ENCODE measurements at places on chromosomes 7 and 10.

GRCh38 chr7:15113752-15114151, 211.2 kb upstream of the DGKB start:
- no peak for DNase-seq

DNA sequence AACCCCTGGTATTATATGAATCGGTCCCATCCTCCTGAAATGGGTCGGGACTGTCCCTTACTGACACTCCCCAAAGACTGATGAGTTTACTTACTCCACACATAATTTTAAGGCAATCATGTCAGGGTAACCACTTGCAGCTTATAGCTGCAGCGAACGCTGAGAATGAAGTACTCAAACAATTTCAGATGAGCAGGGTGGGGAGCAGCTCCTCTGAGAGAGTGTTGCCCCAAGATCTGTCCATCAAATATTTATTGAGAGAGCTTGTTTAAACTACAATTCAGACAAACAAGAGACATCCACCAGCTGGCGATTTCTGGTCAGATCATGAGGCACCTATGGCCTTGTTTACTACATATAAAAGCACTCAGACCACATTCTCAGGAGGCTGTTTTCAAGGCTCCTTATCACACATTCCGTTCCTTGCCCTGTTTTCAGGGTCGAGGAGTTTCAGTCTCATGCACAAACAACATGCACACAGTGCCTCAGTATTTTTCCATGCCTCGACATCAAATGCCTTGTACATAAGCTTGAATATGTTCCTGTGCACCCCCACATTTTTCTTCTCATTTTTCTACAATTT, 80.1 kb downstream of the THSD7A start:
- DNase-seq: peak; percentile 6

- no peak for DNase-seq
Measured at GRCh38 chr10:130022511-130023299, 58.6 kb upstream of the EBF3 start.

DNA sequence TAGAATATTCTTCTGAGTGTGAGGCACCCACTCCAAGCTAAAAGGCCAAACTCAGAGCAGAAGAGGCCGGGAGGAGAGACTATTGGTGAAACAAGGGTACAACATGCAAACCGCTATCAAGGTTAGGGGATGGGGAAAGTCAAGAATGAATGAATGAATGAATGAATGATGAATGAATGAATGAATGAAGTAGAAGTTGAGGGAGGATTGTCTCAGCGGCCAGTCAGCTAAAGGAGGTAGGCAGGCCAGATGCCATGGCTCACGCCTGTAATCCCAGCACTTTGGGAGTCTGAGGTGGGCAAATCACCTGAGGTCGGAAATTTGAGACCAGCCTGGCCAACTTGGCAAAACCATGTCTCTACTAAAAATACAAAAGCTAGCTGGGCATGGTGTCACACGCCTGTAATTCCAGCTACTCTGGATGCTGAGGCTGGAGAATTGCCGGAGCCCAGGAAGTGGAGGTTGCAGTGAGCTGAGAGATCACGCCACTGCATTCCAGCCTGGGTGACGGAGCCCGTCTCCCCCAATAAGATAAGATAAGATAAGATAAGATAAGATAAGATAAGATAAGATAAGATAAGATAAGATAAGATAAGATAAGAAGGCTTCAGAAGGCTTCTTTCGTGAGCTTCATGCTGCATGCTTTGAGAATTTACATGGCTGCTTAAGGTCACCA, 250.8 kb downstream of the CCDC3 start:
- DNase-seq: no peak

DNA sequence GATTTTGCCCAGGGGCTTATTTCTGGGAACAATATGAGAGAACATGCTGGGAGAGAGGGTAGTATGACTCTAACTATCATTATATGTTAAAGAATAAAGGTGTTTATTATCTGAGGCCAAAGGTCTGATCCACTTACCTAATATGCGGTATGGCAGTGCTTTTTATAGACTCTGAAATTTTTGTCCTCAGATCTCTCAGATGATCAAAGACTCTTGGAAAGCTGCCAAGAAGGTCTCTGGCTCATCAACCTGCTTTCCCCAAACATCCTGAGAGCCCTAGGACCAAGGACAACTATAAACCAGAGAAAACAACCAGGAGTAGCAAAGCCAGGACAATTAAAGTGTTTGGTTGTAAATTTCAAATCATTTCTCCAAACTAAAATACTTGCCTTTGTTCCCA, 255.7 kb upstream of the LRRN3 start:
- peak; percentile 35 for DNase-seq

DNA sequence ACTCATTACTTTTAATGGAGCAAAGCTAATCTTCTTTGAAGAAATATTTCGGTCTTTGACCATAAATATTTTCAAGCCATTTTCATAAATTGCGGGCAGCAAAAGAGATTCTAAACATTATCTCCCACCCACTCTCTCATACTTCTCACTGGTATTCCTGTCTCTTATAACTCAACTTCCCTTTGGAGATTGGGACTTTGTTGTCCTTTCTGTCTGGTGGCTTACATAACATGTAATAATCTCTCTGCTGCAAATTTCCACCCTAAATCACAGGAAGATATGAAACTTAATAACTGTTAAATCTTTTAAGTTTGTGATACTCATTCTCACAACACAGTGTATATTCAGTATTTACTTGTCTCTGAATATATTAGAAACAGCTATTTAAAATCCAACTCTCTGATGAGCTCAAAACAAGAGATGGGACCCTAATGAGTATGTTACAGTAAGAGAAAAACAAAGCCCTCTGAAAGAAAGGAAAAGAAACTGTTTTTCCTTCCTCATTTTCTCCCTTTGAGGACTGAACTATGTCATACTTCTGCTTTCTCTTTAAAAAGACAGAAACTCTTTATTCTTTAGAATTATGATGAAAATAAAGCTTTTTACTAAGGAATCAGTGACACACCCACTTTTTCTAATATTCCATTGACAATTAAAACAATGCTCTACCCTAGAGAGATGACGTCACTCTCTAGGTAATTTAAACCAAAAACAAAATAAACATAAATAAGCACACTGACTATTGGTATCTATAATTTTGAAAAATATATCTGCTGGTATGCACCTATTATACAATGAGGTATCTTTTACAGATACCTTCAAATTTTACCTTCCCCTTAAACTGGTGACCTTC, 14.7 kb downstream of the CALCR start:
- no peak for DNase-seq

DNA sequence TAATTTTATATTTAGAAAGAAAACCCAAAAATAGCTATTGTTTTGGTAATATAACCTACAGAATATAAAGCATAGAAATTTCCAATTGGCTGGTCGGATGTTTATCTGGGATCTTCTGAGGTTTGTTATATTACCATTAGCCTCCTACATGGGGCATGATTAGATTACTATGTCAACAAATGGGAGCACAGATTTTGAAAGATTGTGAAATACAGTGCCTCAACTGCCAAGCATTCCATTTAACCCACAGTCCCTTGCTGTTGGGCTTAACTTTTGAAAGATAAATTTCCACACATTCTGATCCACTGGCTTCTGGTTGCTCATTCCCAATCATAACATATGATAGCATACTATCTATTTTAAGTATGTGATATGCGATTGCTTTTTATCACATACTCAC, 455.4 kb upstream of the C7orf33 start:
- DNase-seq: peak; percentile 30

GRCh38 chr10:110273474-110273873, 31.2 kb downstream of the SMNDC1 start:
- no peak for DNase-seq

GRCh38 chr10:129719415-129719739, 244.7 kb downstream of the EBF3 start:
- no peak for DNase-seq

GRCh38 chr7:50687096-50687495, 95.6 kb downstream of the GRB10 start:
- DNase-seq: no peak

- no peak for DNase-seq
Measured at GRCh38 chr7:50226145-50226544, 78.4 kb upstream of the IKZF1 start.

- no peak for DNase-seq
Measured at GRCh38 chr10:21750424-21750823, 216.4 kb downstream of the MLLT10 start.

- DNase-seq: no peak
Measured at GRCh38 chr10:103766751-103767505, 88.4 kb downstream of the SH3PXD2A start.

GRCh38 chr7:17520941-17521340, 222.5 kb downstream of the AHR start:
- no peak for DNase-seq

DNA sequence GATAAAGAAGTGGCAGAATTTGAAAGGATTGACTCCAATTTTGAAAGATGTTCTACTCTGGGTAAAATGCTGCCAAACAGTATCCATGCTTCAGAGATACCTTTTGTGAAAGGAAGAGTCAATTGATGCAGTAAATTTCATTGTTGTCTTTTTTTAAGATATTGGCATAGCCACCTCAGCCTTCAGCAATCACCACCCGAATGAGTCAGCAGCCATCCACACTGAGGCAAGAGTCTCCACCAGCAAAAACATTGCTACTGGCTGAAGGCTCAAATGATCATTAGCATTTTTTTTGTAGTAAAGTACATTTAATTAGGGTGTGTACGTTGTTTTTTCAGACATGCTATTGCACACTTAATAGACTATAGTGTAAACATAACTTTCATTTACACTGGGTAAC, 31.7 kb upstream of the CYP26C1 start:
- DNase-seq: no peak

DNA sequence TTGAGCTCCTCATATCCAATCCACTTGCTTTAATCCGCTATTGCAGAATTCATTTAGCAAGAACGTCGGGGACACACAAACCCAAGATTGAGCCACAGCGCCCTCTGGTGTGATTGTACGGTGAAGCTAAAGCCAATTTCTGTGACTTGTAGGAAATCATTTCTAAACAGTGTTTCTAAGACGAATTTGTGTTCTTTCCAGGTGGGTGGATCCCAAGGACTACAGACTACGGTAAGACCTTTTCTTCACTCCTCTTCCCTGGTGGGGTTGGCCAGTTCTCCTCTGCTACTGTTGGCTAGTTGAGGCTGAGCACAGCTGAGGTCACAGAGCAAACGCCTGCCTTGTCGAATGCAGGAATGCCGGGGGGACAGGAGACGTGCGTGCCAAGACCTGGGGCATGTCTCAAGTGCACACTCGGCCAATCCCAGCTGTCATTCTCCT, 5.2 kb downstream of the DMBT1 start:
- DNase-seq: peak; percentile 47

GRCh38 chr7:133197972-133198544, 54.8 kb upstream of the EXOC4 start:
- DNase-seq: no peak

GRCh38 chr7:50655020-50655419, 89.8 kb upstream of the DDC start:
- no peak for DNase-seq

GRCh38 chr7:33959676-33960075, 54.3 kb downstream of the BMPER start:
- no peak for DNase-seq

DNA sequence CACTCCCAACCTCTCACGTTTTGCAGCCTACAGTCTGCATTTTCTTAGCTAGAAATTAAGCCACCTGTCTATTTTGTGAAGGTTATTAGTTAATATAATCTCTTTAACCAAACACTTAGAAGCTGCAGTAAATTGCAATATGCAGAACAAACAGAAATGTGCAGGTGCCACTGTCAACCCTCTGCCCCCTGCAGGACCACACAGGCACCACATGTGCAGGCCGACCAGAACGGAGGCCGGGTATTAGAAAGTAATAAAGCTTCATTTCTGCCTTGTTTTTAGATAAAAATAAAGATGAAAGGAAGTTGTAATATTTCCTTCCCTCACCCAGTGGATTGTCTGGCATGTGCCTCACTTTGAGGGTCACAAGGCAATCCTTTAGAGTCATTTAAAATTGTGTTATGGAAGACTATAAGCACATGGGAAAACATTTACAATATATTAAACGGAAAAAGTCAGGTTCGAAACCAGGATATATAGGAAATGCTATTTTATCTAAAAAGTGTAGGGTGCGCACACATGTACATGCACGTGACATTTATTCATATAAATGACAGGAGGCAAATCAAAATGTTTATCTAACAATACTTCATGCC, 158.2 kb downstream of the ARHGAP12 start:
- DNase-seq: no peak

GRCh38 chr10:23048191-23048590, 47.2 kb upstream of the MSRB2 start:
- no peak for DNase-seq

- DNase-seq: no peak
Measured at GRCh38 chr10:16585103-16585502, 63.4 kb upstream of the C1QL3 start.

- DNase-seq: no peak
Measured at GRCh38 chr10:58030208-58030607, 237.5 kb downstream of the IPMK start.

DNA sequence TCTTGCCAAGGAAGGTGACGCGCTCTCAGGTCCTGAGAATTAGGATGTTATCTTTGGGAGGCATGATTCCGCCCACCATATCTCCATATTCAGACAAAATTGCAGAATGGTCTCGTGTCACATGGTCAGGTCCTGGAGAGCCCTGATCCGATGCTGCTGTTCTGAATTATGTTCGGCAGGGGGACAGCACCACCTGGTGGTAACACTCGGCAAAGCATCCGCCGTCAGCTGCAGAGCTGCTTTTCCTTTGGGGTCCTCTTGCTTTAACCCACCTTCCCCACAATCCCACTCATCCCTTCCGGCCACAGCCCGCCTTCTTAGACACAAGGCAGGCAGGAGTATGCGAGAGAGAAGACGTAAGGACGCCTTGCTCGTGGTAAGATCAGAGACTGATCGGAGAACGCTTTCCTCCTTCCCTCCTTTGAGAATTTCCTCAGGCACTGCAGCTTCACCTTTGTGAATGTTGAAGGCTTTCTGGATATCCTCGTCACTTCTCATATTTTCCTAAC, 327.8 kb upstream of the C7orf33 start:
- DNase-seq: no peak

DNA sequence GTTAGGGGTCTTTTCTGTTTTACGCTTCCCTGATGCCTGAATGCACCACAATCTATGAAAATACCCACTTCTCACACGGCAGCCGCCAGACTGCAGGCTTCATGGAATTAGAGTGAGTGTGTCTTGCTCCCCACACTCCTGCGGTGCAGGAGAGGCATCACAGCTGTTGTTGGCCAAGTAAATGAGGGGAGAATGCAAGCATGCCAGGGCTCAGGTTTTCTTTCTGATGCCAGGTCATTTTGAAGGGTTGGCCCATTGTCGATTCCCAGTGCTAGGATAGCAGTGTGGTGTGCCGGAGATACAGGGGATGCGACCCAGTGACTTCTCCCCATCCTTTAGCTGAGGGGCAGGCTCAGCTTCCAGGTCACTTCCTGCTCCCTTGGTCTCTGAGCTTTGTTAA, 16.3 kb downstream of the CXCL12 start:
- DNase-seq: no peak

DNA sequence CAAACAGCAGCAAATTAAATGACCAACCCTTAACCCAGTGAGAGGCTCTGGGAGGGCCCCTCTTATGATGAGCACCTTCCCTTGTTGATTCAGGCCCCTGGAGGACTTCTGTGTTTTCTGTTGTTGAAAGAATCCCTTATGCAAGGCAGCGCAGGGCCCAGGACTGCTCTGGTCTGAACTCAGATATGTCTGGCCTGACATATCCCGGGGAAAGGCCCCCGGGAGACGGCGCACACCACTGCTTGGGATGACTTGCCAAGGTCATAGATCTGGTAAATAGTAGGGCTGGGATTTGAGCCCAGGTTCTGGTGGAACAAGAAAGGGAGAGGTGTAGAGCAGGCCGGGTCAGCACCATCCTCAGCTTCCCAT, 124.0 kb downstream of the AOAH start:
- no peak for DNase-seq
